ENCODE measurements at places on chromosomes 1 and 21. TPM values are rescaled to one million over a fixed set of nuclear protein-coding genes. Genes with fewer than 3 reads are reported as not detected.
A peak's percentile ranks its signal among the peaks of the same experiment; 100 is the strongest.

Gene TOR1AIP2
- 78.4 TPM for total RNA-seq

Gene PLA2G2A
- 2.4 TPM for total RNA-seq

Gene PER3
- total RNA-seq: 2.6 TPM

Gene WNT2B
- 0.77 TPM for total RNA-seq

Gene FNDC10
- 2.7 TPM for total RNA-seq

Gene DMRTB1
- not detected for total RNA-seq

Gene S100A9
- total RNA-seq: 0.95 TPM

Gene GPR3
- total RNA-seq: 1.1 TPM

Gene MOV10
- total RNA-seq: 137 TPM

DNA sequence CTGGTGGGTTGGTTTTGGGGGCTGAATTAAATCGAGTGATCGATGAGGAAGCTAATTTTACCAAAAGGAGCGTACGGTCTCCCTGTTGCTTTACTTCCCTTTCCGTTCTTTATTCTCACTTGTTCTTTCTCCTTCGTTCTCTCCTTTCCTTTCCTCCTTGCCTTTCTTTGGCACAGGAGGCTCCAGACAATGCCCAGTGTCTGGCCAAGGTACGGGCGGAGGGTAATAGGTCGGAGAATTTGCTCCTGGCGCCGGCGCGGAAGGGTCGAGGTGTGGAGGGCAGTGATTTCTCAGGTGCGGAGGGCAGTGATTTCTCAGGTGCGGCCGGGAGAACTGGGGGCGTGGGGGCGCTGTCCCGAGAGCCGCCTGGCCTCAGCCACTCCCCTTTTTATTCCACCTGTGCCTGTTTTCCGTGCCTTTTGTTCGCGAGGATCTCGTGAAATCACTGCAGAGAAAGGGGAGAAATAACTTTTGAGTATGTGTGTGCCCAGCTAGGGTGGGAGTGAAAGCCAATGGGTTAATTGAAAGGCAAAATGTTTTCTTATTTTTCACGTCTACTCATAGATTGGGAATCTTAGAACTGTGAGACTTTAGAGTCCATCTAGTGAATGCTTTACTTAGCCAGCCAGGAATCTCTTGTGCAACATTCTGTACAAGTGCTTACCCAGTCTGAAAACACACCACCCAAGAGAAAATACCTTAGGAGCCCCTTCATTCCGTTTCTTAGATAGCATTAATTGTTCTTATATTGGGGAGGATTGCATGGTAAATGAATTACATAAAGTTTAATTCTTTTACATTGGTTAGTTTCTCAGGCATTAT is 1.3 kb downstream of the FNBP1L start:
- H3K4me3 ChIP-seq: peak overlapping the region; percentile 99
- peak; percentile 69 for DNase-seq
- no peaks in the 10 kb centered on the region for H3K27me3 ChIP-seq
- no peaks in the 10 kb centered on the region for H3K36me3 ChIP-seq
- peaks cover 44% of the 10 kb centered on the region for H3K4me1 ChIP-seq

- DNase-seq: no peak
- no peak overlapping the region for H3K27ac ChIP-seq
- H3K4me1 ChIP-seq: no peaks in the 10 kb centered on the region
- peaks cover 18% of the 10 kb centered on the region for H3K36me3 ChIP-seq
- H3K27me3 ChIP-seq: no peaks in the 10 kb centered on the region
- no peak overlapping the region for H3K4me3 ChIP-seq
Observed at GRCh38 chr1:92346866-92347640, 48.2 kb downstream of the RPAP2 start.

DNA sequence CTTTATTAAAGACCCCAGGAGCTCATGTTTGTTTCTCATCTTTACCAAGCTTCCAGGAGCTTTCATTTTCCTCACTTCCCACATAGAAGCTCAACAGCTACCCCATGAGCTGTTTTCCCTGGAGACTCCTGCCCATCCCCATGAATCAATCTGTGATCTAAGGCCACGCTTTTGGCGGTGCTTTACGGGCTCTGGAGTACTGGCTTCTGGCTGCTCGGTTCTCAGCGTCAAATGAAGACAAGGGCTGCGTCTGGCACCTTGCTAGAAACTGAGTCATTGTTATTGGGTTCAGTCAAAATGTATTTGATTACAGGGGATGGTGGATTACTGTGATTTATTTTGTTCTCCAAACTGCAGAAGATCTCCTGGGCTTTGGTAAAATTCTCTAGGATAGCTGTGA is 39.9 kb downstream of the ACP6 start:
- DNase-seq: no peak
- no peak overlapping the region for H3K4me3 ChIP-seq
- peaks cover 5% of the 10 kb centered on the region for H3K36me3 ChIP-seq
- peaks cover 27% of the 10 kb centered on the region for H3K4me1 ChIP-seq
- H3K27me3 ChIP-seq: no peaks in the 10 kb centered on the region

DNA sequence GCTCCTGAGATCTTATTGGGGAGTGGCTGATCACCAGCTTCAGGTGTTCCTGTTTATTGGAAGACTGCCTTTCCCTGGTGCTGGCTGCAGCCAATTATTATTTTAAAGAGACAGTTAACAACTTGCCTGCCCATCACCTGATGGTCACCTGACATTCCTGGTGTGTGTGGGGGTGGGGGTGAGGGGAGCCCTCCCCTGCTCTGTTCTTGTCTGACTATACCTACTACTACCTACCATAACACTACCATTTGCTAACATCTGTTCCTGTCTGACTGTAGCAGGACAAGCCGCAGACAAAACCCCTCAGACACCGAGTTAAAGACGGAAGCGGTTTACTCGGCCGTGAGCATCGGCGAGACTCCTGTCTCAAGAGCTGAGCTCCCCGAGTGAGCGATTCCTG is 54.9 kb upstream of the NBPF3 start:
- H3K4me3 ChIP-seq: no peak overlapping the region
- peaks cover 11% of the 10 kb centered on the region for H3K4me1 ChIP-seq
- peaks cover 7% of the 10 kb centered on the region for H3K27me3 ChIP-seq
- peaks cover 6% of the 10 kb centered on the region for H3K36me3 ChIP-seq
- no peak for DNase-seq

DNA sequence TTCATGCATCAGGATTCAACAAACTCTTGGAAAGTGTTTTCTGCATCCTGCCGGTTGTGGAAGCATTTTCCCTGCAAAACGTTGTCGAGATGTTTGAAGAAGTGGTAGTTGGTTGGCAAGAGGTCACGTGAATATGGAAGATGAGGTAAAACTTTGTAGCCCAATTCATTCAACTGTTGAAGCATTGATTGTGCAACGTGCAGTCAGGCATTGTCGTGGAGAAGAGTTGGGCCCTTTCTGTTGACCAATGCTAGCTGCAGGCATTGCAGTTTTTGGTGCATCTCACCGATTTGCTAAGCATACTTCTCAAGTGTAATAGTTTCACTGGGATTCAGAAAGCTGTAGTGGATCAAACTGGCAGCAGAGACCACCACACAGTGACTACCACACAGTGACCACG is 57.0 kb upstream of the PRDM2 start:
- no peaks in the 10 kb centered on the region for H3K36me3 ChIP-seq
- H3K4me3 ChIP-seq: no peak overlapping the region
- no peak for DNase-seq
- peaks cover 14% of the 10 kb centered on the region for H3K27me3 ChIP-seq
- H3K4me1 ChIP-seq: no peaks in the 10 kb centered on the region

GRCh38 chr1:31122101-31122735 is 56.7 kb upstream of the PUM1 start:
- no peak for DNase-seq
- no peaks in the 10 kb centered on the region for H3K36me3 ChIP-seq
- H3K4me1 ChIP-seq: no peaks in the 10 kb centered on the region
- no peak overlapping the region for H3K27ac ChIP-seq

- no peak for DNase-seq
- H3K36me3 ChIP-seq: peaks cover 10% of the 10 kb centered on the region
- H3K4me1 ChIP-seq: peaks cover 11% of the 10 kb centered on the region
- H3K27me3 ChIP-seq: no peaks in the 10 kb centered on the region
- H3K27ac ChIP-seq: peak overlapping the region; percentile 52
Observed at GRCh38 chr21:44485254-44485793, 30.0 kb downstream of the LRRC3 start.

GRCh38 chr21:17554679-17555465 is 42.0 kb downstream of the CXADR start:
- no peak overlapping the region for H3K27ac ChIP-seq
- H3K36me3 ChIP-seq: peaks cover 24% of the 10 kb centered on the region
- H3K4me1 ChIP-seq: peaks cover 13% of the 10 kb centered on the region
- H3K27me3 ChIP-seq: no peaks in the 10 kb centered on the region
- DNase-seq: no peak
- no peak overlapping the region for H3K4me3 ChIP-seq

All from progenitor cell of endocrine pancreas (in vitro differentiated cells).